Upper lobe of left lung (tissue), 6 donors: ENCODE measurements at places on chromosomes 2 and 18. TPM values are rescaled to one million over a fixed set of nuclear protein-coding genes. Genes with fewer than 3 reads are reported as not detected.

GRCh38 chr2:85246348-85246747 is 81.4 kb downstream of the TGOLN2 start:
- no peak overlapping the region for H3K27ac ChIP-seq
- no peak overlapping the region for H3K4me3 ChIP-seq
- H3K36me3 ChIP-seq, result no peaks in the 10 kb centered on the region
- DNase-seq, result no peak
- H3K4me1 ChIP-seq, result peaks cover 37% of the 10 kb centered on the region

DNA sequence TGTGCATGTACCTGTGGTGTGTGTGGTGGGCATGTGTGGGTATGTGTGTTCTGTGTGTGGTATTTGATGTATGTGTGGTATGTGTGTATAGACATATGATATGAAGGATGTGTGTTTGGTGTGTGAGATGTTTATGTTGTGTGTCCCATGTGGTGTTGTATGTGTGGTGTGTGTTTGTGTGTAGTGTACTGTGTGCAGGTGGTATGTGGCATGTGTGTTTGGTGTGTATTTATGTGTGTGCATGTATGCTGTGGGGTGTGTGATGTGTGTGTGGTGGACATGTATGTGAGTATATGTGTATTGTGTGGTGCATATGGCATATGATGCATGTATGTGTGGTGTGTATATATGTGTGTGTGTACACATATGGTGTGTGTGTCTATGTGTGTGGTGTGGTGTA is 718.8 kb upstream of the SOX11 start:
- DNase-seq, result no peak
- H3K27ac ChIP-seq, result no peak overlapping the region
- H3K4me3 ChIP-seq, result no peak overlapping the region

DNA sequence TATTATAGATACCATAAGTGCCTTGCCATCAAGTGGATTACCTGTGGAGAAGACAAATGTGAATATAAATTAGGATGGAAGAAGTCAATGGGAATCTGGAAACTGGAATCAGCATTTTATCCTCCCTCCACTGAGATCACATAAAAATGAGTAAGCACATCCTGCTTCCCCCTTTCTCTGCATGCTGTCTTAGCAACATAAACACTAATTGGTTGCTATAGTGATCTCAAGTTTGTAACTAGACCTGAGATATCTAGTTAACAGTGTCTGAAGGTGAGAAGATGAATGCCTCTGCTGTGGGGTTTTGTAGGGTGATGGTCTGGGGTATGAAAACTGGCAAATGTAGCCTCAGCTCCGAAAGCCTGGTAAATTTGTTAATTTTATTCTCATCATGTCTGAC is 1357.5 kb upstream of the CELF4 start:
- H3K27ac ChIP-seq, result no peak overlapping the region
- H3K36me3 ChIP-seq, result no peaks in the 10 kb centered on the region
- no peak for DNase-seq
- H3K4me3 ChIP-seq, result no peak overlapping the region
- no peaks in the 10 kb centered on the region for H3K27me3 ChIP-seq

GRCh38 chr18:3931542-3932112 is 481.7 kb downstream of the TGIF1 start:
- H3K4me3 ChIP-seq, result no peak overlapping the region
- H3K27ac ChIP-seq, result no peak overlapping the region
- H3K36me3 ChIP-seq, result no peaks in the 10 kb centered on the region

DNA sequence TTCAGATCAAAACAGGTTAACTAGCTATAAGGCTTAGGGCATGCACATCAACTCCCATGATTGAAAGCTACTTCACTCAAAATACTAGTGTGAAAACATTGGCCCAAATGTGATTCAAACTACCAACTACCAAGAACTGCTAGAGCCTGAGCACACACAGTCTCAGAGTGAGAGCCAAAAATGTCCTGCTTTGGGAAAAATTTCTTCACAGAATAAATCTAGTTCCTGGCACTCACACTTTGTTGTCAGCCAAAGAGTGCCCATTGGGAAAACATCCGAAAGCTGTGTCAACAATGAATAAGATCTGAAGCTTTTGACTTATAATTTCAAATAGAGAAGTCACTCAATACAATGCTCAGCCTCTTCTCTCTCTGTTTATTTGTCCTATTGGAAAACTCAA is 182.7 kb downstream of the LRATD1 start:
- H3K27me3 ChIP-seq, result no peaks in the 10 kb centered on the region
- no peak for DNase-seq
- no peaks in the 10 kb centered on the region for H3K4me1 ChIP-seq
- H3K4me3 ChIP-seq, result no peak overlapping the region
- H3K36me3 ChIP-seq, result no peaks in the 10 kb centered on the region
- no peak overlapping the region for H3K27ac ChIP-seq

The GAREM2 gene
- 0.49 TPM for total RNA-seq

GRCh38 chr2:143433251-143433650 is 304.0 kb downstream of the ARHGAP15 start:
- no peaks in the 10 kb centered on the region for H3K36me3 ChIP-seq
- no peak overlapping the region for H3K27ac ChIP-seq
- H3K27me3 ChIP-seq, result no peaks in the 10 kb centered on the region
- H3K4me3 ChIP-seq, result no peak overlapping the region
- no peak for DNase-seq
- H3K4me1 ChIP-seq, result no peaks in the 10 kb centered on the region

The OSBPL1A gene
- 64.4 TPM for total RNA-seq

GRCh38 chr2:164920430-164920829 is 34.9 kb downstream of the SLC38A11 start:
- no peak overlapping the region for H3K4me3 ChIP-seq
- no peaks in the 10 kb centered on the region for H3K36me3 ChIP-seq
- DNase-seq, result no peak
- H3K27me3 ChIP-seq, result no peaks in the 10 kb centered on the region
- H3K27ac ChIP-seq, result no peak overlapping the region

- DNase-seq, result no peak
- H3K4me1 ChIP-seq, result no peaks in the 10 kb centered on the region
- H3K36me3 ChIP-seq, result peaks cover 3% of the 10 kb centered on the region
- no peak overlapping the region for H3K27ac ChIP-seq
- no peaks in the 10 kb centered on the region for H3K27me3 ChIP-seq
- H3K4me3 ChIP-seq, result no peak overlapping the region
Observed at GRCh38 chr18:79258447-79258846, 137.3 kb upstream of the NFATC1 start.

- peaks cover 17% of the 10 kb centered on the region for H3K4me1 ChIP-seq
- H3K27me3 ChIP-seq, result no peaks in the 10 kb centered on the region
- no peak for DNase-seq
- H3K4me3 ChIP-seq, result no peak within 1 kb of the TSS
- H3K27ac ChIP-seq, result no peak within 1 kb of the TSS
Observed at GRCh38 chr18:74457043-74457724, at the start of gene DIPK1C. Gene DIPK1C, minus strand, starts transcription at chr18:74457308. Its CDS starts 49 bp downstream, at chr18:74457259.

- no peaks in the 10 kb centered on the region for H3K27me3 ChIP-seq
- H3K4me1 ChIP-seq, result no peaks in the 10 kb centered on the region
- no peak overlapping the region for H3K27ac ChIP-seq
- no peak overlapping the region for H3K4me3 ChIP-seq
Observed at GRCh38 chr2:225670111-225670974, 270.8 kb downstream of the NYAP2 start.

- H3K27ac ChIP-seq, result no peak overlapping the region
- H3K4me1 ChIP-seq, result no peaks in the 10 kb centered on the region
- no peaks in the 10 kb centered on the region for H3K27me3 ChIP-seq
- DNase-seq, result no peak
- no peaks in the 10 kb centered on the region for H3K36me3 ChIP-seq
- no peak overlapping the region for H3K4me3 ChIP-seq
Observed at GRCh38 chr2:53114582-53114981, 653.0 kb upstream of the CHAC2 start.

The KIAA2012 gene
- 2.2 TPM for total RNA-seq

DNA sequence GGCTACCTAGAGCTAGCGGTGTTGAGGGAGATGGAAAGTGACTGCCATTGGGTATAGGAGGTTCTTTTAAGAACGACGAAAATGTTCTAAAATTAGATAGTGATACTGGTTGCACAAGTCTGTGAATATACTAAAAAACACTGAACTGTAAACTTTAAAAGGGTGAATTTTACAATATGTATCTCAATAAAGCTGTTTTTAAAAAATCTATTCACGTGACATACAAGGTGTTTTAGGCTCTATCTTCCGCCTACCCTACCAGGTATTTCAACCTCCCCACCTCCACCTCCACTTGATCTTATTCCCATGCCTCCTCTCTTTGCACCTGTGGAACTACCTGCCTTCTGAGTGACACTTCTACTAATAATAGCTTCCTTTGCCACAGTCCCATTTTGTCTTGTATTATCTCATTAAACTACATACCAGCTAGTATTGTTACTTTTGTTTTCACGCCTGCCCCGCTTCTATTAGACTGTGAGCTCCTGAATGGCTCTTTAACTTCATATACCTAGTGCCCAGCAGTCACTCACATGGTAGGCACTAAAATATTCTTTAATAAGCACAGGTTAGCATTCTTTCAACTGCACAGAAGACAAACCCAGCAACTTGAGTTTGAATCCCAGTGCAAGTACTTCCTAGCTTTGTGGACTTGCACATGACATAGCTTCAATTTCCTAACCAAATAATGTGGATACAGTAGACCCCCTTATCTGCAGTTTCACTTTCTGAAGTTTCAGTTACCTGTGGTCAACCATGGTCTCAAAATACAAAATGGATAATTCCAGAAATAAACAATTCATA is 9.3 kb downstream of the ITSN2 start:
- no peak for DNase-seq
- no peaks in the 10 kb centered on the region for H3K36me3 ChIP-seq
- no peak overlapping the region for H3K27ac ChIP-seq
- no peaks in the 10 kb centered on the region for H3K27me3 ChIP-seq

DNA sequence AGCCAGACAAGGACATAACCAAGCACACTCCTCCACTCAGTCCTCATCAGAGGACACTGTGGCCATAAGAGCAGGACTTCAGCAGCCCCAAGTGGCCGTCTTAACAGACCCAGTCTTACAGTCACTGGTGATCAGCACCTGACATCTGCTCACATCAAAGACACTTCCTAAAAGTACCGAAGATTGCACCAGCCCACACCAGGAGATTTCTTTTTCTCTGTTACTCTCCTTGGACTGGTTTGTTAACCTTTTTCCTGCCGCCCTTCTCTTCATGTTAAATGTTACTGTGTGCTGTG is 44.1 kb downstream of the MRPS5 start:
- H3K27ac ChIP-seq, result no peak overlapping the region
- DNase-seq, result no peak
- H3K36me3 ChIP-seq, result no peaks in the 10 kb centered on the region
- H3K27me3 ChIP-seq, result no peaks in the 10 kb centered on the region

GRCh38 chr18:12397254-12397653 is 10.5 kb upstream of the PRELID3A start:
- H3K4me3 ChIP-seq, result no peak overlapping the region
- no peaks in the 10 kb centered on the region for H3K4me1 ChIP-seq
- no peak overlapping the region for H3K27ac ChIP-seq
- no peaks in the 10 kb centered on the region for H3K36me3 ChIP-seq

The CYP27C1 gene
- 0.15 TPM for total RNA-seq

- H3K4me1 ChIP-seq, result peaks cover 3% of the 10 kb centered on the region
- H3K36me3 ChIP-seq, result no peaks in the 10 kb centered on the region
- no peaks in the 10 kb centered on the region for H3K27me3 ChIP-seq
- H3K4me3 ChIP-seq, result no peak overlapping the region
- H3K27ac ChIP-seq, result no peak overlapping the region
Observed at GRCh38 chr2:131425231-131425941, 50.5 kb upstream of the TUBA3D start.

The ASAP2 gene
- 24.5 TPM for total RNA-seq

GRCh38 chr18:3612315-3612714 is 162.3 kb downstream of the TGIF1 start:
- H3K27ac ChIP-seq, result no peak overlapping the region
- H3K4me1 ChIP-seq, result no peaks in the 10 kb centered on the region
- H3K36me3 ChIP-seq, result no peaks in the 10 kb centered on the region
- peak; percentile 15 for DNase-seq
- H3K27me3 ChIP-seq, result no peaks in the 10 kb centered on the region
- H3K4me3 ChIP-seq, result no peak overlapping the region

The SIGLEC15 gene
- 0.59 TPM for total RNA-seq
